Adrenal gland (tissue), 19 donors: ENCODE measurements at places on chromosomes 11 and 22. TPM values are rescaled to one million over a fixed set of nuclear protein-coding genes. Genes with fewer than 3 reads are reported as not detected.

APOL6 gene
- 27.8 TPM for total RNA-seq

HEPN1 gene
- total RNA-seq: not detected

OR4A5 gene
- total RNA-seq: not detected

YPEL1 gene
- total RNA-seq: 3.6 TPM

NRXN2 gene
- 10.2 TPM for total RNA-seq
